CD8-positive, alpha-beta memory T cell (primary cell): ENCODE measurements at places on chromosomes 3 and 15.

GRCh38 chr3:150733936-150734794, 28.8 kb downstream of the SIAH2 start:
- DNase-seq: no peak

- no peak for DNase-seq
Observed at GRCh38 chr3:122377975-122378374, 5.1 kb downstream of the MIX23 start.

DNA sequence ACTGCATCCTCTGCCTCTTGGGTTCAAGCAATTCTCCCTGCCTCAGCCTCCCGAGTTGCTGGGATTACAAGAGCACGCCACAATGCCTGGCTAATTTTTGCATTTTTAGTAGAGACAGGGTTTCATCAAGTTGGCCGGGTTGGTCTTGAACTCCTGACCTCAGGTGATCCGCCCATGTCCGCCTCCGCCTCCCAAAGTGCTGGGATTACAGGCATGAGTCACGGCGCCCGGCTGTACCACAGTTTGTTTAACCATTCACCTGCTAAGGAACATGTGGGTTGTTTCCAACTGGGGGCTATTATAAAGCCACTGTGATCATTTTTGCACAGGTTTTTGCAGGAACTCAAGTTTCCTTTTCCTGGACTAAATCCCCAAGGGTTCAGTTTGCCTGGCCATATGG, 123.2 kb upstream of the RAP2B start:
- DNase-seq: no peak

- DNase-seq: no peak
Observed at GRCh38 chr3:162353414-162353813, 856.8 kb downstream of the OTOL1 start.

GRCh38 chr3:42906848-42907183, 874 bp downstream of the ZNF662 start:
- no peak for DNase-seq

GRCh38 chr3:68467465-68467864, 464.9 kb downstream of the TAFA4 start:
- DNase-seq: no peak
